ENCODE measurements at places on chromosomes 5 and 9.

- DNase-seq: no peak
Measured at GRCh38 chr9:35254237-35254636, 92.4 kb downstream of the UNC13B start.

GRCh38 chr5:36396640-36397039 is 94.9 kb upstream of the RANBP3L start:
- no peak for DNase-seq

GRCh38 chr5:38445374-38446028 is 110.9 kb downstream of the LIFR start:
- no peak for DNase-seq

- DNase-seq: no peak
Measured at GRCh38 chr9:137691646-137692351, 73.0 kb downstream of the EHMT1 start.

GRCh38 chr5:139967353-139967752 is 75.7 kb downstream of the NRG2 start:
- DNase-seq: no peak

DNA sequence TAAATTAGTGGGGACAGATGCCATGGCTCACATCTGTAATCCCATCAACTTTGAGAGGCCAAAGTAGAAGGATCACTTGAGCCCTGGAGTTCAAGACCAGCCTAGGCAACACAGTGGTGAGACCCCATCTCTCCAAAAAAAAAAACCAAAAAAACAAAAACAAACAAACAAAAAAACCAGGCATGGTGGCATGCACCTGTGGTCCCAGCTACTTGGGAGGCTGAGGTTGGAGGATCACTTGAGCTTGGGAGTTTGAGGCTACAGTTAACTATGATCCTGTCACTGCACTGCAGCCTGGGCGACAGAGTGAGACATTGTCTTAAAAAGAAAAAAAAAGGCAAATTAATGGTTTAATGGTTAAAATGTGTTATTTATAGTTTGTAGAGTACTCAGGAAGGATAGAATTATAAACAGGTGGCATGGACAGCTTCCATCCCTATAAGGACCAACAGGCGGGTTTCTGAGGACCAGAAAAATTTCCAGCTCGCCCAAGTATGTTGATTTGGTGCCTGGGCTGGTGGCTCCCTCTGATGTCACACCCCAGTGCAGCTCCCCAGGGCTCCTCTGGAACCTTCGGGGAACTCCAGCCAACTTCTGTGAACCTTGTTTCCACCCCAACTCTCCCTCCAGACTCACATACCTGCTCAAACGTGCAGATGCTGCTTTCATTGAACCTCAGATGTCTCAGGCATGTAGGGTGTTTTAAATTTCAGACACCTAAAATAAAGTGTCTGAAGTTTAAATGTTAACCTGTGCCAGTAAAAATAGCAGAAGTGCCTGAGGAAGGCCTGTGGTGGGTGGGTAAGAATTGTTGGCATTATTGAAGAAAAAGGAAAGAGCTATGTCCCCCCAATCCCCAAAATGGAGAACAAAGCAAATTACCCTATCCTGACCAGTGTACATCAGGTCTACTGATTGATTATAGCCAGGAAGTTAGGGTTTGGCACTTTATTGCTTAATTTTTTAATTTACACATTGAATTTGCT is 69.0 kb downstream of the TRIO start:
- DNase-seq: no peak

Data from activated CD8-positive, alpha-beta memory T cell treated with anti-CD3 and anti-CD28 coated beads for 24 hours (primary cell).